Vagina (tissue), 2 donors: ENCODE measurements at places on chromosomes 4 and X. TPM values are rescaled to one million over a fixed set of nuclear protein-coding genes. Genes with fewer than 3 reads are reported as not detected.

Gene CFP
- total RNA-seq: 0.74 TPM

Gene GABRB1
- not detected for total RNA-seq

Gene TRIM61
- total RNA-seq: not detected

Gene CPXCR1
- total RNA-seq: not detected

Gene DCAF8L2
- not detected for total RNA-seq

Gene VCX3A
- total RNA-seq: not detected

Gene SPANXA2
- total RNA-seq: not detected

Gene ITIH6
- total RNA-seq: not detected

Gene NLRP2B
- total RNA-seq: not detected

Gene AFF2
- 0.74 TPM for total RNA-seq

Gene PASD1
- total RNA-seq: not detected
